GDM1 (cell line): ENCODE measurements at places on chromosomes 11 and 22.
A peak's percentile ranks its signal among the peaks of the same experiment; 100 is the strongest.

- no peak for DNase-seq
Measured at GRCh38 chr11:8686325-8686724, 3.7 kb downstream of the RPL27A start.

GRCh38 chr11:23509023-23509422 is 648.7 kb upstream of the CCDC179 start:
- no peak for DNase-seq

- no peak for DNase-seq
Measured at GRCh38 chr22:48523091-48523490, 1304.6 kb downstream of the BRD1 start.

GRCh38 chr11:21554284-21554683 is 638.6 kb upstream of the ANO5 start:
- no peak for DNase-seq

DNA sequence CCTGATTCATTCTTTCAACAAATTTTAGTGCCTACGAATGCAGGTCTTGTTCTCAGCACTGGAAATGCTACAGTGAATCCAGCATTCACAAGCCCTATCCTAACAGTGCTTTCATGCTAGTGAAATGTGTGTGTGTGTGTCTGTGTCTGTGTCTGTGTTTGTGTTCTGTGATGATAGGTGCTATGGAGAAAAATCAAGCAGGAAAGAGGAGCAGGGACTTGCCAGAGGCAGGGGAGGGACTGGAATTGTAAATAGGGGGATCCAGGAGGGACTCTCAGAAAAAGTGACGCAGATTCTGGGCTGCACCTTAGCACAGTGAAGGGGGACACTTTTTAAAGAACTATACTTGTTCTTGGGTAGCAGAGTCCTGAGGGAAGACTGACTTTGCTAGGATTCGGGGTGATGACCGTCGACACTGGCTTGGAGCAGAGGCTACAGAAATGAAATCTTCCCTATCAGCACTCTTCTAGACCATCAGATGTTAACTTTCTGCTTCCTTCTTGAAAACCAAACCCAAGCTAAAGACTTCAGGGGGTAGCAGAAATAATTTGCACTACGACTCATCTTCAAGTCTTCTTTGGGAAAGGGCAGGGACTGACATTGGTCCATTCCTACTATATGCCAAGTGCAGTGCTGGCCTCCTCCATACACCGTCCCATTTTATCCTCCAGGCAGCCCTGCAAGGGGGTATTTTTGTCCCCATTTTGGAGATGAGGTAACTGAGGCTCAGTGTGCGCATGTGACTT is 39.3 kb upstream of the PTPRJ start:
- no peak for DNase-seq

GRCh38 chr22:22520667-22521602 is 865 bp upstream of the ZNF280A start:
- no peak for DNase-seq

GRCh38 chr11:70603756-70604211 is 205.5 kb downstream of the CTTN start:
- DNase-seq, result no peak

DNA sequence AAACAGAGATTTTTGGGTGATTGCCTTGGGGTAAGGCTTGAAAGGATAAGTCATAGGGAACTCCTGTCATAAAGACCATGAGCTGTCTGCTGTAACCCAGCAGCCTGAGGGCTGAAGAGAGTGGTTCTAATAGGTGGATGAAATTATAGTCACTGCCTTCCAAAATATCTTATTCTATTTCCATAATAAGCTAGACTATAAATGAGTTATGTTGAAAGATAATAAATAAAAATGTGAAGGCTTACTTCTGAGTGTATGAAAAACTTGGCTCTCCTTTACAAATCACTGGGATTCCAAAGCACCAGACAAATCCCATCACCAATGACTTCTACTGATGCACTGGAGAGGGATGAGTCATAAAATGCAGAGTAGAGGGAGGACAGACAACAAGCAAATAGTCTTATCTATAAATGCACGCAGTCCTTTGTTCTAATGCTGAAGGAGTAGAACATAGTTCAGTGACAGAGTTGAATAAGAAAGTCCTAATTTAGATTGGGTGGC is 775.0 kb upstream of the LRRC4C start:
- DNase-seq, result no peak

GRCh38 chr22:45077286-45077685 is 67.5 kb upstream of the PHF21B start:
- DNase-seq, result no peak

DNA sequence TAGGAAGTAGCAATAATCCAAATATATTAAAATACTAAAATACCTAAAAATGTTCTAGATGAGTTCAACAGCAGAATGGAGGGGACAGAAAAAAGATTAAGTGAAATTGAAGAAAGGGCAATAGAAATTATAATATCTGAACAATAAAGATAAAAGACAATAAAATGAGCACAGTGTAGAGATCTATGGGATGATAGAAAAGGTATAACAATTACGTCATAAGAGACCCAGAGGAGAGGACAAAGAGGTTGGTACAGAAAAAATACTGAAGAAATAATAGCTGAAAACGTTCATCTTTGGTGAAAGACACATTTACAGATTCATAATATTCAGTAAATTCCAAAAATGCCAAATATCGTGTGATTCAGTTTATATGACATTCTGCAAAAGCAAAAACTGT is 143.4 kb downstream of the TMEM135 start:
- DNase-seq, result no peak

GRCh38 chr11:6824136-6824823 is 21.2 kb upstream of the OR10A5 start:
- no peak for DNase-seq

DNA sequence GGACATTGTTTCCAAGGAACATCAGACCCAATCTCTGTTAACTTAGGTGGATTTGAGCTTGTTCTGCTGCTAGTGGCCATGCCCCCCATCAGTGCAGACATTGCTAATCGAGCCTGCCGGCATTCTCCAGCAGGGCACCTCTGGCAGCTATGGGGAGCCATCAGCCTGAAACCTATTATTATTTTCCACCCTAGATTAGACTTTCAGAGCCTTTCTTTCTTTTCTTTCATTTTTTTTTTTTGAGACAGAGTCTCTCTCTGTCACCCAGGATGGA is 4.9 kb downstream of the CACNA1I start:
- no peak for DNase-seq

DNA sequence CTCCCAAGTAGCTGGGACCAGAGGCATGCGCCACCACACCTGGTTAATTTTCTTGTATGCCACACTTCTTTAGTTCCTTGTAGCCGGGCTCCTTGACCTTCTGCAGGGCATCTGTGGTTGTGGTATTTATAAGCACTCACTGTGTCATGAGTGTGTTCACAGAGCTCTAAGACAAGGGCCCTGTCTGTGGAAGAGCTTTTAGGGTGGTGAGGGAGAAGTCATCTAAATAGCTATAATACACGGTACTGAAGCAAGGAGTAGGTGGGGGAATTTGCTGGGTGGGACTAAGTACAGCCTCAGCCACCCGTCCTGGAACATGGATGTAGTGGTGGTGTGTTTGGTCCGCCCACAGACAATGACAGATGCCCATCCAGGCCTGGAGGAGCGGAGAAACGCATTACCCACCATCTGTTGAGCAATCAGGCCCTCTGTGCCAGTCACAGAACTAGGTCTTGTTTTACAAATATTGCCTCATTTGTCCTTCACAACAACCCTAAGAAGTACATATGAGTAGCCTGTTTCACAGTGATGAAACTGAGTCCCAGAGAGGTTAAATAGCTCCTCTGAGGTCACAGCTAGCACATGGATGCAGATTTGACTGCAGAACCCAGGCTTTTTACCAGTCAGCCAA is 10.1 kb downstream of the ACO2 start:
- DNase-seq, result no peak

DNA sequence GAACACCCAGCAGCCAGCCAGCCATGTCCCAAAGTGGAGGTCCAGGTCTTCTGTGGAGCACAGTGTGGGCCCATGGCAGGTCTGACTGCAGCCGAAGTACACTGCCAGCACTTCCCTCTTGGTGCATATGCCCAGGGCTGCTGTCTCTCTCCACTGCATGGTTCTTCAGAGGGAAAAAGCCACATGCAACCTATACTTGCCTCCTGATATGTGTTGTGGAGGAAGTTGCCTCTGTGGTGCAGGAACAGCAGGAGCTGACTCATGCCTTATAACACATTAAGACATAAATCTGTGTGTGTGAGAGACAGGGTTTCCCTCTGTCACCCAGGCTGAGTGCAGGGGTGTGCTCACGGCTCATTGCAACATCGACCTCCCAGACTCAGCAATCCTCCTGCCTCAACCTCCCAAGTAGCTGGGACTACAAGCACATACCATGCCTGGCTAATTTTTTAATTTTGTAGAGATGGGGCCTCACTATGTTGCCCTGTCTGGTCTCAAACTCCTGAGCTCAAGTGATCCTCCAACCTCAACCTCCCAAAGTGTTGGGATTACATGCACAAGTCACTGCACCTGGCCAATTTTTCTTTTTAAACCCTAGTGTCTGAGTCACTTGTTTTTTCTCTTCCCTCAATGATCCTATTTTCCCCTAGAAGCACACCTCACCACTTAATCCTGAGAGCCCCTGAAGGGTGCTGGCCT is 98.8 kb downstream of the MPPED2 start:
- peak; percentile 73 for DNase-seq

GRCh38 chr11:70805971-70806370 is 407.6 kb downstream of the CTTN start:
- DNase-seq, result no peak

GRCh38 chr11:75734491-75735180 is 17.0 kb downstream of the MOGAT2 start:
- DNase-seq, result no peak

DNA sequence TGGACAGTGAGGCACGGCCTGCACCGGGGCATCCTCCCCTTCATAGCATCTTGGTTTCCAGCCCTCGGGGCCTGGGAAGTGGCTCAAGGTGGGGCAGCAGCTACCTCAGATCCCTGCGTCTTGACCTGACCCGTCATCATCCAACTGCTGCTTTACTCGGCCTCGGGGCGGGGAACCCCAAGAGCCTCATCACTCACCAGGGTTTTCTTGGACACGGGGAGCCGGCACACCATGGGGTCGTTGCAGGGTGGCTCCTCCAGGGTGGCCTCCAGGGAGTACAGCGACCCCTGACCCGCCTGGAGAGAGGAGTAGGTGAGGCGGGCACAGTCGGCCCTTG is 651 bp downstream of the CTSF start:
- no peak for DNase-seq

DNA sequence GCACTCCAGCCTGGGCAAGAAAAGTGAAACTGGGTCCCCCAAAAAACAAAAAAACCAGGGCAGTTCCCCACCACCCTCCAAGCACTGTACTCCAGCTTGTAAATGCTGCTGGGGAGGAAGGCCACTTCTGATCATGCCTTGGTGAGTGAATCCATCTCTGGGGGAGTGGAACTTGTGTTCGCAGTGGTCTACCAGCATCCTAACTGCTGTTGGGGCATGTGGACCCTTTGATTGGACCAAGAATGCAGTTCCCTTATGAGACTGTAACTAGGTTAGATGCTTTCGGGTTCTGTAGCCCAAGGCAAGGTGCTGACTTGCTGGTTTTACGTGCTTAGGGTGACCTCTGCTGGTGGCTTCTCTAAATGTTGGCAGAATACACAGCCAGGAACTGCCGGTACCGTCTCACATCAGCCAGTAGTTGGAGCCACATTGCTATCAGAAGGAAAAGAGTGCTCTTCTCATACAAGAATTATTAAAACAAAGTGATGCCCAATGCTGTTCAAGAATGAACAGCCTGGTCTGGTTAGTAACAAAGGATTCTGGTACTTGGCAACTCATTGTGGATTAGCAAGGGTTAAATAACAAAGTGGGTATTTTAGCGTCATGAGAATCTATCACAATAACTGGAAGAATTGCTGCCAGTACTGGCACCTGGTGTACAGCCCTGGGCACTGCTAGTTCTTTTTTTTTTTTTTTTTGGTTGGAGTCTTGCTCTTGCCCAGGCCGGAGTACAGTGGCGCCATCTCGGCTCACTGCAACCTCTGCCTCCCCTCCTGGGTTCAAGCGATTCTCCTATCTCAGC is 13.0 kb downstream of the EIF1AD start:
- peak; percentile 89 for DNase-seq

GRCh38 chr11:98895936-98896335 is 124.8 kb upstream of the CNTN5 start:
- DNase-seq, result no peak

- DNase-seq, result no peak
Measured at GRCh38 chr11:106621484-106621883, 396.8 kb downstream of the GUCY1A2 start.

GRCh38 chr22:20807315-20807752 is 33.4 kb downstream of the SERPIND1 start:
- no peak for DNase-seq

- DNase-seq, result no peak
Measured at GRCh38 chr11:59225017-59225416, 12.3 kb upstream of the MPEG1 start.

DNA sequence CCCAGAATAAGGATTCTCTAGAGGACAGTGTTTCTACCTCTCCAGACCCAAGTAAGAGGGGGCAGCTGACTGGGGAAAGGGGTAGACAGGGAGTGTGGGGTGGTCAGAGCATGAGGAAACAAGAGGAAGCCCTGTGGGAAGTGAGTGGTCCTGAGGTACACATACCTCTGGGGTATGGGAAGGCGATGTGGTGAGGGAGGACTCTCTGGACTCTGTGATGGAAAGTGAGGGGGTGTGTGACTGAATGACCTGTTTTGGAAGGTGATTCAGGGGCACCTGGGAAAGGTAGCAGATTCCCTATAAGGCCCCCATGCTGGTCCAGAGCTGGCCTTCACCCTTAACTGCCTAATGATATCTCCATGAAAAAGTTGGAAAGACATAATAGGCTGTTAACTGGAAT is 80.1 kb downstream of the DEPDC5 start:
- DNase-seq, result no peak

GRCh38 chr22:48464246-48464645 is 1363.4 kb downstream of the BRD1 start:
- DNase-seq, result no peak

- DNase-seq, result no peak
Measured at GRCh38 chr11:8775332-8775731, 92.7 kb downstream of the RPL27A start.

GRCh38 chr11:1791912-1792311 is 28.2 kb upstream of the CTSD start:
- no peak for DNase-seq

GRCh38 chr22:37043828-37044538 is 7.6 kb upstream of the KCTD17 start:
- no peak for DNase-seq

- no peak for DNase-seq
Measured at GRCh38 chr11:100639140-100639539, 47.9 kb upstream of the ARHGAP42 start.

- no peak for DNase-seq
Measured at GRCh38 chr11:32015427-32015826, 75.4 kb upstream of the RCN1 start.
